Stimulated activated CD8-positive, alpha-beta memory T cell treated with anti-CD3 and anti-CD28 coated beads, Interleukin-4, amount 100 ng/mL, for 1 hour (primary cell): ENCODE measurements at places on chromosomes 1 and 21.

DNA sequence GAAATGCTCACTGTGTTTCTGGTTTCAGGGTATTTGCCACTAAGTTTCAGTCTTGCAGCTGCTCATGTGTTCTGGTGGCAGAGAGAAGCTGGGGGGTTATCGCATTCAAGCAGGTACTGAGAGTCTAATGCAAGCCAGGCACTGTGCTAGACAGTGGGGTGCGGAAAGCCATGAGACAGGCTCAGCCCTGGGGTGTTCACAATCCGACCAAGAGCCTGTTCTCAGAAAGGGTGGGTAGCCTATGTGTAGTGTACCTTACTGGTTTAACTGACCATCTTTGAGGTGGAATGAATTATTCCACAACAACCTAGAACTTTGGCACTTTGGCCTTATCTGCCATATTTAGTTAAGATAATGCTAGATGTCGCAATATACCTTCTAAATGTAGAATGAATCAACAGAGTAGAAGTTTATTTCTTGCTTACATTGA lies 55.3 kb upstream of the ROR1 start:
- no peak for DNase-seq

DNA sequence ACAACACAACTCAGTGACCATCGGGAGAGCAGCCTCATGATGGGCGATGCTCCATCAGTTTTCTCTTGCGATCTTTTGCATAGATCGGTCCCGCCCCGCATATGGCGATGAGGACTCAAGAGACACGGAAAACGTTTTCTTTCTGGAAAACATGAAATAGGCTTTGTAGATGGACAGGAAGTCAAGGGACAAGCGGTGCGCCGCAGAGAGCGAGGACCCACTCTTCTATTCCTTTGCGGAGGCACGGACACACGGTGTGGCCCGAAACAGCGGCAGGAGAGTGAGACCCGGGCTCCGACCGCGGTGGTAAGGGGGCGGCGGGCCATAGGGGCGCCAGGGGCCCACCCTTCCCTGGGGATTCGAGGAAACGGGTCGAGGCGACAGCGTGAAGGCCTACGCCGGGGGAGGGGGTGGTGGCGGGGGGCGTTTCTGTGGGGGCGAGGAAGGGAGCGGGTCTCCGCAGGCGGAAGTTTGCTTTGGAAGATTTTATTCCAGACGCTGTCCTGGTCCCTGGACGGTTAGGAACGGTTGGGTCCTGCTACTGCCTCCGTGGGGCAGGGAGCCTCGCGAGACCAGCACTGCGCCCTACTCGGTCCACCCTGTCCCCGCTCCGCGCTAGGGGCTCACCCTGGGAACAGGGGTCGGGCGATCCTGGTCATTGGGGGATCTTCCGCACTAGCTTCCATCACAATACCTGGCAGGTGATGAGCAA lies 796 bp upstream of the TDRKH start:
- no peak for DNase-seq

GRCh38 chr1:109634771-109635750 lies 15.4 kb downstream of the AMPD2 start:
- no peak for DNase-seq

DNA sequence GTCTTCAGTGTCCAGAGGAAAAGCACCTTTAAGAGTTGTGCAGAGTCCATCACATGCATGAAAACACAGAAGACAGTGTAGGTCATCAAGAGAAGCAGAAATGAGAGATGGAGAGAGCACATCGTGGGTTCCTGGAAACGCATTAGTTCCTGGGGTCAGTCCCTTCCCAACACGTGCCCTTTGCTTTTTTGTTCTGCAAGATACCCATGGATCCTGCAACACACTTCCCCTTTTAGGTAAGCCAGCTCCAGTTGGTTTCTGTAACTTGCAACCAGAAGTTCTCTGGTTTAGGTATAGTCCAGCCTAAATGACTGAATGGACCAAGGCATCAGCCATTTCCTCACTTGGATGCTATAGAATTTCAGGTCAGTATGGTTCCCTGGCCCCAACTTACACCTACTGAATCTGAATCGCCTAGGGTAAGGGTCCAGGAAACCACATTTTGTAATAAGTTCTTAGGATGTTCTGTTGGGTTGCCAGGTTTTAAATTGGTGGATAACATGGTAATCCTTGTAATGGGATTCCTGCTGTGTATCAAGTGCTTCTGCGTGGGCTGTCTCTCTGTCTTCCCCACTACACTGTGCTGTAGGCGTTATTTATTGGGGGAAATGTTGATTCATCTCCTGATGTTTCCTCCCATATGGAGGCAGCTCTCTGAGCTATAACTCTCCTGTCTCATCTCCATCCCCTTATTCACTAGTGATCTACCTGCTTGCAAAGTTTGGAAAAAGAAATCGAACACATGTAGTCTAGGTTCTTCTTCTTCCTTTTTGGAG lies 230.6 kb downstream of the TNR start:
- DNase-seq: no peak

DNA sequence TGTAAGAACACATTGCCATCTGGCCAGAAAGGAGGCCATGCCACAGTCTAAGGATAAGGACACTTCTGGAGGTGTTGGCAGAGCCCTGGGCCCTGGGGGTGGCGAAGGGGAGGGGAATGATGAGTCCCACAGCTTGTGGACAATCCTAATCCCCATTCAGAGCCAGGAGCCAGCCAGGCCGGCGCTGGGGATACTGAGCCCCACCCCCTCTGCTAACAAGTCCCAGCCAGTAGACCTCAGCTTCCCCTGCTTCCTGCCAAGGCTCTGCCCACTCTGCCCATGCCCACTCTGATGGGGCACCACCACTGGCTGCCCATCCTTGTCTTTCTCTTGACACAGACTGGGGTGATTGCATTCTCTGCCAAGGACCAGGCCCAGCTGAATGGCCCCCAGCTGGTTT lies 71.9 kb downstream of the NAV1 start:
- DNase-seq: no peak

GRCh38 chr1:85898861-85899260 lies 190.6 kb upstream of the ZNHIT6 start:
- DNase-seq: no peak

DNA sequence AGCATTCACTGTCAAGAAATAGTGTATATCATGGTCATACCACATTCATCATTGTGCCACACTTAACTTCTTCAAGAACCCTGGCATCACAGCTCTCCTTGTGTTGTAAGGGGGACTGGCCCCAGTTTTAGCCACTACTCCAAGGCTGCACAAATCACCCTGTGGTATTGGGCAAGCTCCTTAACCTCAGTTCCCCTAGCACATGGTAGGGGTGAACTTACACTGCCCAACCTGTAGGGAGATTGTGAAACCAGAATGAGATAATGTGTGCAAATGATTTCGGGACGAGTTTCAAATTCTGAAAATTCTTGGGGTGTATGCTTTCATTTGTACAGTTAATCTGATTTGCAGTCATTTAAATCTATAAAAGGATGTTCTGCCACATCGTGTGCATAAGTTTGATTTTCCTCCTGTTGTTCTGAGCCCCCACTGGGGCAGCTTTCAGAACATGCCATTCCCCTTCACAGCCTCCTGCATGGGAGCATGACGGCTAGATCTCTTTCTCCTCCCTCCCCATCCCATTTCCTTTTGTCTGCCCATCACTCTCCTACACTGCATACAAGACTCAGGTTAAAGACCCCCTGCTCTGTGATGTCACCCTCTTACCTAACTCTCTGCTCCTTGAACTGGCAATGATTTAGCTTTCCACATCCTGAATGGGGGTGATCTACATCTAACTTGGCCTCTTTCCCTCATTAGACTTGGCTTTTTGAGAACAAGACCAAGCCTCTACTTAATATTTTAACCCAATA lies 290.3 kb downstream of the CHRM3 start:
- no peak for DNase-seq

DNA sequence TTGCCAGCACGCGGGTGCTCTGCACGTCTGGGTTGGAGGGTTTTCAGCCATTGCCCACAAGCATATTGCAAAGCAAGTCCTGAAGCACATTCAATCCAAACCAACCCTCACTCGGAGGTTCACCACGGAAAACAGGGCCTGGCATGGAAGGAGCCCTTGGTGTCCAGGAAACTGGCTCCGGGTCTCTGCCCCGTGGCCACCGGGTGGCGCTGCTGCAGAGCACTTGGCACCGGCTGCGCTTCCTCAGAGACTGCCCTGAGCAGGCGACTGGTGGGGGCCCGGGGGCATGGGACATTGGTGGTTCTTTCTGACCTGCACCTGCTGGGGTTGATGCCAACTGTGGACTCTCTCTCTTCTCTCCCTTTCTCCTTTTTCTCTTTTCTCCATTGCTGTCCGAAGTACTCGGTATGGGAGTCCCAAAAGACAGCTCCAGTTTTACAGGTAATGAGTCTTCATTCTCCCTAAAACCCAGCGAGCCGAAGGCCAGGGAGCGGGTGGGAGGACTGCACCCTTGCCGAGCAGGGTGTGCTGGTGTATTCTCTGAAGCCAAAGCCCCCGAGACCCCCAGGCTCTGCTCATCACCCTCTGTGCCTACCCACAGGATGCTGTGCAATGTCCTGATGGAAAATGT lies 4.1 kb upstream of the KCNAB2 start:
- no peak for DNase-seq

DNA sequence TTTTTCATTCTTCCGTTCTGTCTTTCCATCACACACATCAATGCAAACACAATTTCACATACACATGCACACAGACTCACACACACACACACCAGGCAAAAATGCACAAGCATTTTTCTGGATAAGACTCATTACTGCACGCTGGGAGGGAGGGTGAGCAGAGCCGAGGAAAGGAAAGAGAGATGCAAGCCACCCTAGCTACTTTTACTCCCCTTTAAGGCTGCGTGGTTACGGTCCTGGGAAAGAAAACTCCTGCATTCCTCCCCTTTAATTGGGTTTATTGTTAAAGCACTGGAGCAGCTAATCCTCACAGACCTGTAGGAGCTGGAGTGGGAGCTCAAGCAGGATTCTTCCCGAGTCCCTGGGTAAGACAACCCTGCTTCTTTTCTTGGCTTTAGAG lies at the start of gene CAMK1G:
Gene CAMK1G, plus strand, starts transcription at position 307 of the 400 bp plus-strand sequence. CDS start 11,270 bp downstream, outside the sequence.
- no peak for DNase-seq

DNA sequence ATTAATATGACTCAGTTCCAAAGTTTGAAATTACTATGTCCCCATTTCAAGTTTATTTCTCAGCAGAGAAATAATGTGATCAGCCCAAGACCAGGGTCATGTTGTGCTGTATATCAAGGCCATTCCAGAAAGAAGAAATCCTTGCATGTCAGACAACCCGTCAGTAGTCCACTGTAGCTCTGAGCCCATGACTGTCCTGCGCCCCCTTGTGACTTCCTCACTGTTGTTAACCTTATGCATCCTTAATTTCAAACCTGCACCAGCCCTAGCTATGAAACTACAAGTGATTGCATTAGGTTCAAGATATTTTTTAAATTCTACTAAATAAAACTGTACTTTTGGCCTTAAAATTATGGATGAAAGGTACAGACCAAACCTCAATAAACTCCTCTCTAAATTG lies 133.0 kb downstream of the LRRC7 start:
- no peak for DNase-seq

DNA sequence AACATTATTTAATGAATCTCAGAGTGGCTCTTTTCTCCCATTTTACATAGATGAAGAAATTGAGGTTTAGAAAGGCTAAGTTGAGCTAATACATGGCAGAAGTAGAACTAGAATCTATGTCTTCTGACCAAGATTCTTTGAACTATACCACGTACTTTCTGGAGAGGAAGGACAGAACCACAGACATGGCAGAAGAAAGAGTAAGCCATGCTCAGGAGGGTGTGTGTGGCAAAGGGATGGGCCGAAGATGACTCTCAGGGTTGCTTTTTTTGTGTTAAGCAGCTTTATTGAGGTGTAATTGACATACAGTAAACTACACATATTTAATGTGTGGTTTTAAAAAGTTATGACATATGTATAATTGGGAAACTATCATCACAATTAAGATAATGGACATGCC lies 69.5 kb downstream of the PEX14 start:
- no peak for DNase-seq

- peak; percentile 30 for DNase-seq
These were observed at the start of gene GLUL for GRCh38 chr1:182391362-182392049. Gene GLUL, minus strand, starts transcription at chr1:182391790. Its CDS starts 3,053 bp downstream, at chr1:182388737.

DNA sequence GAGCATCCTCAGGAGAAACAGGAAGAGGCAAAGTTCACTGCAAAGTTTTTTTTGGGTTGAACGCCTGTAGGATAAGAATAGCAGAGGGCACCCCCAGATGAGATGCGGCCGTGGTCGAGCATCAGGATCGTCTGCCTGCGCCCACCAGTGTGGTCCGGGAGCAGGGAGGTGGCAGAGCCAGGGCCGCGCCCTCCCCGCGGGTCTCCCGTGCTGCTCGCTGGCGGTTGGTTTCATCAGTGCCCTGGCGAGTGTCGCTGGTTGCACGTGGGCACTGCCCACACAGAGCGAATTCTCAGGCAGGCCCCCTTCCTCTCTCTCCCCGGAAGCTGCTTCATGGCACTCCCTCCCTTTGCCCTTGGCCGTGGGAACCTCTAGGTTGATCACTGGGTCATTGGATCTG lies 120.0 kb downstream of the PCBP3 start:
- DNase-seq: no peak

DNA sequence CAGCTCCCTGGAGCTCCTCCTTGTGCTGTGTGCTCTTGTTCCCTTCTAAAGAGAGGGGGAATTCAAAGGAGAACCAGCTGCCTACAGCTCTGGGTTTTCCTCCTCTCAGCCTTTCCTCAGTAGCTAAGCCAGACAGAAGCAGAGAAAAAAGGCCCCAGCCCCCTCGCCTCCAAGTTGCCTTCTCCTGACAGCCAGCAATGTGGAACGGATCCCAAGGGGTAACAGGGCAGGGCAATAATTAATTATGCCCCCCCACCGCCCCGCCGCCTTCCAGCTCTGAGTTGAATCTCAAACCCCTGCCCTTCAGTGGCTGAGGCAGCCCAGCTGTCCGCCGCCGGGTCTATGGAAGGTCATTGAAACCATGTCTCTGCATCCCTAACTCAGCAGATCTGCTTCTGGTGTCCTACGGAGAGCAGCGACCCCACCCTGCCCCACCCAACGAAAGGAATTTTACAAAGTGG lies 69.0 kb upstream of the GOLT1A start:
- no peak for DNase-seq

- DNase-seq: no peak
These were observed 5.2 kb downstream of the SLC2A1 start for GRCh38 chr1:42953182-42954180.
